Fibroblast of skin of right biceps (primary cell): ENCODE measurements at places on chromosomes 4 and X.

GRCh38 chr4:32268863-32269262, 1548.7 kb downstream of the PCDH7 start:
- no peak for DNase-seq

GRCh38 chr4:174873931-174874330, 44.2 kb upstream of the ADAM29 start:
- DNase-seq, result no peak

DNA sequence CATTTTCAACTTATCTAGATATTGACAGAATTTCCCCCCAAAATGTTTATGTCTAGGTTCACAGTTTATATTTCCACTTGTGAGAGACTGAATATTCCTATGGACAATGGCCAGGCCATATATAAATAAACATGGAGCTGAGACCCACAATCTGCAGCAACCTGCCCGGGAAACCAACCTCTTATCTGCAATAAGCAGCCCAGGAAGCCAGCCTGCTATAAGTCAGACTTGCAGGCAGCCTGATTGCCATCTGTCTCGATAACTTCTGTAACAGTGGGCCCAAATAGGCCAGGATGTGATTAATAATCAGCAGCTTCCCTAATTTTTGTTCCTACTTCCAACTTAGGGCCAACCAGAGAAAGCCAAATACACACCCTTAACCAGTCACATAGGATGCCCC, 5.2 kb upstream of the NAP1L5 start:
- no peak for DNase-seq

DNA sequence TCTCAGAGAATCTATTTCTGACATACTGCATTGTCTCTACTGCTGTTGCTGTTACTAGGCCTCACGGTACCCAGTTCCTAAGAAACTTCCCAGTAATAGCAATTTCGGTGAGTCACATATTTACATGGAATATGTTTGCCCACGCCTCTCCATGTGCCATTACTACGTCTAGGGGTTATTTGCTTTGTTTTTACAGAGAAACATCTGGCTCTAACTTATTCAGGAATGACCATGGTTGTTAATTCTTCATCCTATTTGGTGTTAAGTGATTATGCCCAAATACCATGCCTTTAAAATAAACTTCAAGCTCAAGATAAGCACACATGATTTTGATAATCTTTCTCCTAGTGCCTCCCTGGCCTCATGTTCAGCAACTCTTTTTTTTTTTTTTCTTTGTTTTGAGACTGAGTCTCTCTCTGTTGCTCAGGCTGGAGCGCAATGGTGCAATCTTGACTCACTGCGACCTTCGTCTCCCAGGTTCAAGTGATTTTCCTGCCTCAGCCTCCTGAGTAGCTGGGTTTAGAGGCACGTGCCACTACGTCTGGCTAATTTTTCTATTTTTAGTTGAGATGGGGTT, 101.0 kb upstream of the HS3ST1 start:
- no peak for DNase-seq

DNA sequence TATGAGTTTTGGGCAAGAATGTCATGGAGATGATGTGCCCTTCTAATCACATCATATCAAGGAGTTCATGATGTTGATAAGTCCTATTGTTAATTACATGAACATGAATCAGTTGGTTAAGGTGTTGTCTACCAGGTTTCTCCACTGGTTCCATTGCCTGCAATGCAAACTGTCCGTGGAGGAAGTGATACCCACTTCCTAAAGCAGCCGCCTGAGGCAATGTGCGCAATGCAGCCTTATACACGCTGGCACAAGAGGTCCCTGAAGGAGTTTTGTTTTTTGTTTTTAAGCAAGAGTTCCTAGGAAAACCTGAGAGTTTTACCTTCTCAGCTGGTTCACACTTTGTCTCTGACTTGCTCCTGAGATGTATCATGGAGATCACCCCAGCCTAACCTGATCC, 5.9 kb upstream of the GPKOW start:
- no peak for DNase-seq

- DNase-seq, result no peak
Observed at GRCh38 chr4:101418466-101418865, 71.1 kb upstream of the PPP3CA start.

DNA sequence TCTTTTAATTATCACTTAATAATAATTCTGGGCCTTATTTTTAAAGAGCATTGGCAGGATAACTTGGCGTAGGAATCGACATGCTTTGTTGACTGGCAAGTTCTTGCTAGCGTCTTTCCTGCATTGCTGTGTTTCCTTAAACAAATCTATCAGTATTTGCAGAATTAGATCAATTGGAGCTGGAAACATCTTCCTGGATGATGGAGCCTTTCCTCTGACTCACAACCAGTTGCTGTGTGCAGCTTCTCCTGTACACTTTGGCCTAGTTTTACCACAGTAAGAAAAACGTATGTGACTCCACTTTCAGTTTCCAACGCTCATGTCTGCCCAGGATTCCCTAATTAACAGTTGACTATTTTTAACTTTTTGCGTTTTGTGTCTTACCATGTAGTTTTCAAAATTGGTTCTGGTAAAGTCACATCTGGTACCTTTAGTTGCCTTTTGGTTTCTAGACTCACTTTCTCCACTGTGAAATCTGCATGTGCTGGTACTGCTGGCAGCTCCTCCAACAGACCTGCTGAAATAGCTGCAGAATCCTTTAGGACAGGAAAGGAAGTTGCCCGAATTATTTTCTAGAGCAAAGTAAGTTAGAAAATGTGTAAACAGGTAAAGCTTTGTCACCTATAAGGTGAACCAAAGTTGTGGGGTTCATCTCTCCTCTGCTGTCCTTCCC, 553.2 kb upstream of the FAT1 start:
- no peak for DNase-seq

- DNase-seq, result no peak
Observed at GRCh38 chr4:148021686-148022085, 289.8 kb downstream of the ARHGAP10 start.

- no peak for DNase-seq
Observed at GRCh38 chr4:13164783-13165331, 319.3 kb downstream of the RAB28 start.

- DNase-seq, result peak; percentile 8
Observed at GRCh38 chrX:143788265-143788664, 67.7 kb upstream of the SPANXN2 start.

DNA sequence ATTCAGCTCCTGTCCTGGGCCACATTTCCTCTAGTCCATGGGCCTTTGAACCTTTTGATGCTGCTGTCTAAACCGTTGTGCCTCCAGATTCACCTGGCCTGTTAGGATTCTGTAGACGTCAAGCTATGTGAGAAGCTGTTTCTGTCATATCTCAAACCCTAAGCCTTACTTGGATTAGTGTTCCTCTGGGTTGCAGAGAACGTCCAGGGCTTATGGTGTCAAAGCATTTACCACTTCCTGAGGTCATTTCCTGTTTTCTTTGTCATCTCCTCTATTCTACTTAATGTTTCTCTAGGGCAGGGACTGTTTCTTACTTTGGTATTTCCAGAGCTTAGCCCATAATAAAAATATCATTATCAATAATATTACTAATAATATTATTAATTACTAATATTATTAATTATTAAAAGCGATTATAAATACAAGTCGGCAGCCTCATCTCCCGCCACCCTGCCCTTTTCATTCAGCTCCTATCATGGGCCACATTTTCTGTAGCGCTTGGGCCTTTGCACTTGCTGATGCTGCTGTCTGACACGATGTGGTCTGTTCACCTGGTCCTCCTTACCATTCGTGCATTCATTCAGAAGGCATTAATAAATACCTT, 19.1 kb downstream of the PRIMPOL start:
- no peak for DNase-seq

GRCh38 chrX:40651620-40652223, 4.4 kb upstream of the CXorf38 start:
- DNase-seq, result peak; percentile 51

DNA sequence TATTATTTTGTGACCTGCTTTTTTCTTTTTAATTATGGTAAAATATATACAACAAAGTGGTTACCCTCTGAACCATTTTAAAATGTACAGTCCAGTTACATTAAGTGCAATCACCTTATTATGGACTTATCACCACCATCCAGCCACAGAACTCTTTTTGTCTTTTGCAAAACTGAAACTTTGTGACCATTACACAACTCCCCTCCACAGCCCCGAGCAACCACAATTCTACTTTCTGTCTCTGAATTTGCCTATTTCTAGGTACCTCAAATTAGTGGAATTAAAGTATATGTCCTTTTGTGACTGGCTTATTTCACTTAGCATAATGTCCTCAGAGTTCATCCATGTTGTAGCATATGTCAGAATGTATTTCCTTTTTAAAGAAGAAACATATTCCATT, 39.3 kb upstream of the WWC2 start:
- no peak for DNase-seq

GRCh38 chr4:4358093-4358854, 28.6 kb upstream of the NSG1 start:
- no peak for DNase-seq

- no peak for DNase-seq
Observed at GRCh38 chrX:49249071-49249470, 13.8 kb downstream of the CCDC22 start.

DNA sequence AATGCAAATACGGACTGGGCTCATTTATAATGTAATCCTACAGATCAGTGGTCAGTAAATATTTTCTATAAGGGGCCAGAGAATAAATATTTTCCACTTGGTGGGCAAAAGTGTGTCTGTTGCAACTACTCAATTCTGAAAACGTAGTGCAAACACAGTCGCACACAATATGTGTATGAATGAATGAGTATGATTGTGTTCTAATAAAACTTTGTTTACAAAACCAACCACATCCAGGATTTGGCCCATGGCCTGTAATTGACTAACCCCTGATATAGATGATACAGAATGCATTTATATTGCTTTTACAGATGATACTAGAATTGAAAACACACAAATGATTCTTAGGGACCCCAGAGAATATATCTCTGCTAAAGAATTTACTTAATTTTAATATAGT, 197.6 kb downstream of the ASB9 start:
- no peak for DNase-seq

DNA sequence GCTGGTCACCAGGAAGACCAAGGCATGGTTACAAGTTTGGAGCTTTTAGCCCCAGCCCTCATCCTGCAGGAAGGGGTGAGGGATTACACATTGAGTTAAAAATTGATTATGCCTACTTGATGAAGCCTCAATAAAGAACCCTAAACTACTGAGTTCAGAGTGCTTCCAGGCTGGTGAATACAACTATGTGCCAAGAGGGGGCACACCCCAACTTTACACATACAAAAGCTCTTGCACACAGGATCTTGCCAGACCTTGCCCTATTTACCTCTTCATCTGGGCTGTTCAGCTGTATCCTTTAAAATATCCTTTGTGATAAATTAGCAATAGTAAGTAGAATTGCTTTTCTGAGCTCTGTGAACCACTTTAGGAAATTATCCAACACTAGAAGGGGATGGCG, 489.3 kb downstream of the INPP4B start:
- no peak for DNase-seq

DNA sequence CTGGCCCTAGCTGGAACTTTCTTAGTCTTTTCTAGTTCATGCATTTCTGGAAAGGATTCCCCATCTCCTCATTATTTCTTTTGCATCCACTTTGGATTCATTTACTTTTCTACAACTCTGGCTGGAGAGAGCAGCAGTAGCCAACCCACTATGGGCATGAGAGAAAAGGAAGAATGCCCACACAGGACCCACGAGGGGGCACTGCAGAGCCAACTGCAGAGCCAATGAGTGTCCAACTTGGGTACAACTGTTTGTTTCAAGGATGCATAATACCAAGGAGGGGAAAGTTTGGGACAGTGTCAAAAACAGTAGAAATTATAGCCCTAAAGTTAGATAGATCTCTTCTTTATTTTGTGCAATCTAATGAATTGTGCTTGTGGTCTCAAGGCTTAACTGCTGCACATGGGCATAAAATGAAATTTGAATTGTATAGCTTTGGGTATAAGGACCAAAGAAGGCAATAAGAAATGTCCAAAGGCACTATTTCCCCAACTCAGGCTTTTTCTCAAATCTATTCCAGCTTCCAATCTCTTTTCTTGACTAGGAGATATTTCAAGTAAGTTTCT, 230.6 kb downstream of the NSUN7 start:
- no peak for DNase-seq
